ENCODE measurements at places on chromosomes 1 and 21. TPM values are rescaled to one million over a fixed set of nuclear protein-coding genes. Genes with fewer than 3 reads are reported as not detected.

DCDC2B gene
- not detected for total RNA-seq

CDC20 gene
- 0.67 TPM for total RNA-seq

DNA sequence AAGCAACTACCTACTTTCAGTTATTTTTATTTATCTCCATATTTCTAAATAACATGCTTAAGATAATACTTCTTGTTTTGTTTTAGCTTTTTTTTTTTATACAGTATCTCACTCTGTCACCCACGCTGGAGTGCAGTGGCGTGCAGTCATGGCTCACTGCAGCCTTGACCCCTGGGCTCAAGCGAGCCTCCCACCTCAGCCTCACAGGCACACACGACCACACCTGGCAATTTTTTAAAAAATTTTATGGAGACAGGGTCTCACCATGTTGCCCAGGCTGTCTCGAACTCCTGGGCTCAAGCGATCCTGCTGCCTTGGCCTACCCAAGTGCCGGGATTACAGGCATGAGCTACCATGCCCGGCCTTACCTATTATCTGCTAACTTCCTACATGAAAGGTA is 20.6 kb downstream of the TUT4 start:
- no peak for DNase-seq

- no peak for DNase-seq
Observed at GRCh38 chr1:52041551-52042185, 8.1 kb upstream of the KTI12 start.

DNA sequence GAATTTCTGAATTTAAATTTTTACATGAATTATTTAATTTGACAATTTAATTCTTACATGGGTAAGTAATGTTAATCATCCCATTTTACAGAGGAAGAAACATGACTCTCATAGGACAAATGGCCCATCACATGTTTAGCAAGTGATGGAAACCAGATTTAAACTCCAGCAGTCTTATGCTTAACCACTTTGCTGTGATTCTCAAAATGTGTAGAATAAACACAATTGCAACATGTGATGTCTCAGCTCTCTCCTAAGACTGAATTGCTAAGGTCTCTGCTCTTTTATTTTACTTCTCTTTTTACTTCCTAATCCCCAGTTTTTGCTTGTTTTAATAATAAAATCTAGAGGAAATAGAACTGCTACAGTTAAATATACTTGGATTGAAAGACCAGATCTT is 42.8 kb downstream of the HS2ST1 start:
- DNase-seq, result no peak

DNA sequence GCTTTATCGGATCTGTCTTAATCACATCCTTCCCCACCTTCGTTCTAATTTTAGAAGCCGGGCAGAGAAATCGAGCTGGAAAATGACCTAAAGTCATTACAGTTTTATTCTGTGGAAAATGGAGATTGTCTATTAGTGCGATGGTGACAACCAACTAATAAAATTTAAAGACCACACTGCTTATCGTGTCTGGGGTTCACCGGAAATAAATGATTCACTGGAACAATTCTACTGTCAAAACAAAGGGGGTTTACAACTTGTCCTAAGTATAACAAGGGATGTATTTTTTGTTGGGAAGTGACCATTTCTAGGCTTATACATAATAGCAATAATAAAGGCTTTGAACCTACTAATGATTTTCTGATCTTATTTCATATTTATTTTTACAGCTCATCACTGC is 55.6 kb downstream of the B3GALNT2 start:
- no peak for DNase-seq

DNA sequence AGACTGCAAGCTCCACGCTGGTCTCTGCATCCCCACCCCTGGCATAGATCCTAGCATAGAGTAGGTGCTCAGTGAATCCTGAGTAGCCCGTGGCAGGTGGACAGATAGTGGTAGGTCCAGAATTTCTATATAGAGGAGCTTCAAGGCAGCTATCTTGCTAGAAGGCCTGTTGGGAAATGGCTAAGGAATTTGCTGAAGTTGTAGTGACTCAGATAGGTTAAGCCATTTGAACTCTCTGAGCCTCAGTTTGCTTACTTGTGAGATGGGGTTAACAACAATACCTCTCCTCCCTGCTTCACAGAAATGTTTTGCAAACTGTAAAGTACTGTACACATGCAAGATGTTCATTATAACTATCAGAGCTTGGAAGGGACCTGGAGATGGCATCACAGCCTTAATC is 23.4 kb upstream of the EPHB2 start:
- no peak for DNase-seq

All from right cardiac atrium (tissue), 5 donors.